ENCODE measurements at places on chromosomes 3 and 15.

GRCh38 chr15:45023659-45024225 lies 747 bp downstream of the SORD start:
- DNase-seq: no peak

- no peak for DNase-seq
Observed at GRCh38 chr3:33488246-33488645, 48.0 kb upstream of the UBP1 start.

GRCh38 chr3:144127700-144128099 lies 156.1 kb downstream of the DIPK2A start:
- no peak for DNase-seq

- no peak for DNase-seq
Observed at GRCh38 chr3:188057124-188057523, 96.8 kb upstream of the LPP start.

DNA sequence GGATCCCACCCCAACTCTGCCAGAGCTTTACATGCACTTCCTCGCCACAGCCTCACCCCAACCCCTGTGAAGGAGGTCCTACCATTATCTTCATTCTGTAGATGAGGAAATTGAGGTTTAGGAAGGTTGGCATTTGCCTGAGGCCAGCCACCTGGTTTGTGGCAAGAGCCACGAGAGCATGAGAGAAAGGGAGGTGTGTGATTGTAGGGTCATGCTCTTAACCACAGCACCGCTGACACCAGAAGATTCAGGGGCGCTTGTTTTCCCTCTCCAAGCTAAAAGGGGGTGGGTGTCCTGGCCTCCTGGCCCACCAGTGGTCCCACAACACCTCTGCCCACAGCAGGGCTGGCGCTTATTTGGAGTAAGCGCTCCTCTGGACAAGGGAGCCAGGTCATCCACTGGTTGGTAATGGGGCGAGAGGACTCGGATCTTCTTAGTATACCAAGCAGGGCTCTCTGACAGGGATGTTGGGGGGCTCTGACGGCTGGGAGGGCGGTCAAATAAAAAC lies 691 bp downstream of the RHCG start:
- no peak for DNase-seq

DNA sequence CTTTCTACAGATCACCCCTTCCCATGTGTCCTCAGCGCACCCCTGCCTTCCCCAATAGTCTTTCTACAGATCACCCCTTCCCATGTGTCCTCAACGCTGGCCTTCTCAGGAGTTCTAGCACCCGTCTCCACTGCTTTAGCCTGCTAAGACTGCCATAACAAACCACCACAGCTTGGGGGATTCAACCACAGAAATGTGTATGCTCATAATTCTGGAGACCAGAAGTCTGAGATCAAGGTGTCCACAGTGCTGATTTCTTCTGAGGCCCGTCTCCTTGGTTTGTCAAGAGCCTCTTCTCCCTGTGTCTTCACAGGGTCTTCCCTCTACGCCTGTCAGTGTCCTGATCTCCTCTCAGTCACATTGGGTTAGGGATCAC lies 68.1 kb upstream of the CGNL1 start:
- no peak for DNase-seq

GRCh38 chr15:92613841-92614240 lies 41.7 kb downstream of the FAM174B start:
- no peak for DNase-seq

GRCh38 chr3:48927928-48928327 lies 9.3 kb downstream of the ARIH2 start:
- DNase-seq: no peak

DNA sequence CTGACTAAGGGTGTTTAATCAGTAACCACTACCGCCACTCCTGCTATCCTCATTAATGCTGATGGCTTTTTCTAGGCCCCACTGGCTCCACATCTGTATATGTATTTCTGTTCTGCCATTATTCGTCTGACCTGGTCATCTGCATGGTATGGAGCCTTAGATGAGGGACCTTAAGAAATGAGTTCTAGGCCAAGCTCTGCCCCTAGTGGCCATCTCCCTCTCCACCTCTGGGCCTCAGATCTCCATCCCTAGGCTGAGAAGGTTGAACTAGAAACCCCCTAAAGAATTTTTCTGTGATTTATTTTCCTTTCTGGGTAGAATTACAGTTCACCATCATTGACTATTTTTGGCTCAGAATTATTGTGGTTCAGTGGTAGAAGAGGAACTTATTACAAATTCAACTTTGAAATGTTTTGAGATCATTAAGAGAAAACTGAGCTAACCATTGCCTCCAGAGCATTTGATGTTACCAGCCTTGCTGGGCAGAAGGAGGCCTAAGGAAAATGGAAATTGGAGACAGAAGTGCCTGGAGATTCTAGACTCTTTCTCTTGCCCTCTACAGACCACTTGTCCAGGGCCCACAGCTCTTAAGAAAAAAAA lies 325.2 kb upstream of the NR2E3 start:
- DNase-seq: no peak

- no peak for DNase-seq
Observed at GRCh38 chr3:185807445-185808068, 17.3 kb downstream of the IGF2BP2 start.

DNA sequence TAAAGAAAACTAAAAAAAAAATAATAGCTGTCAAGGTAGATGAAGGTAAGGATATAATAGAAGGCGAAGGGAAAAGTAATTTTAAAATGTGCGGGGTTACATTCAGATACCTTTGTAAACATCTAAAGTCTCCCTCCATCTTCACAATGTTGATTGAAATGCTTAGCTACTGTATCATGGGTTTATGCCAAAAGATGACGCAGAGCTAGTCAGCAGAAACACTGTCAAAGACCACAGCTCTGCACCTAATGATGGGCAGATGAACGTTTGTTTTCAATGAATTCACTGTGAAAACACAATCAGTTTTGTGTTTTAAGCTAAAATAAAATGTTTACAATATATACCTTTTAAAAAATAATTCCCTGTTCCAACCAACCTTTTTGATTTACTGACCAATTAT lies 61.2 kb downstream of the RFTN1 start:
- no peak for DNase-seq

GRCh38 chr3:195103623-195104022 lies 167.3 kb downstream of the XXYLT1 start:
- DNase-seq: no peak

DNA sequence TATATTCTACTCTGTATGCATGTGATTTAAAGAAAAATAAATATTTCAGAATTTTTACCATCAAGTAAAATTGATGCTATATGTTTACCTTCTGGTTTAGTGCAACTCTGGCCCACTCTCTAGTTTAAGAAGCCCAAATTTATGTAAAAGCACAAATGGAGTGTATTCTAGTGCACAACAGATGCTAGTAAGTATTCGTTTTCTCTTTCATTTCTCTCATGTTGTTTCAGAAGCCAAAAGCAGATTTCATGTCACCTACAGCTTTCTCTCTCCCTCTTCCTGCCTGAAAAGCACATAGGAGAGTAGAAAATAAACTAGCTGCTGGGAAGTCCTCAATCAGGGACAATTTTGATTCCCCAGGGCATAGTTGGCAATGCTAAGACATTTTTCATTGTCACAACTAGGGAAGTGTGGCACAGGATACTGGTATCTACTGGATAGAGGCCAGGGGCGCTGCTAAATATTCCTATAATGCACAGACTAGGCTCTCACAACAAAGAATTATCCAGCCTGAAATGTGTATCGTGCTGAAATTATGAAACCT lies 147.4 kb upstream of the ARHGEF26 start:
- no peak for DNase-seq

- DNase-seq: no peak
Observed at GRCh38 chr15:75313116-75313845, 22.6 kb upstream of the COMMD4 start.

GRCh38 chr15:66733976-66734375 lies 31.9 kb downstream of the SMAD6 start:
- no peak for DNase-seq

- DNase-seq: no peak
Observed at GRCh38 chr3:132925256-132925930, 112.8 kb upstream of the TMEM108 start.

DNA sequence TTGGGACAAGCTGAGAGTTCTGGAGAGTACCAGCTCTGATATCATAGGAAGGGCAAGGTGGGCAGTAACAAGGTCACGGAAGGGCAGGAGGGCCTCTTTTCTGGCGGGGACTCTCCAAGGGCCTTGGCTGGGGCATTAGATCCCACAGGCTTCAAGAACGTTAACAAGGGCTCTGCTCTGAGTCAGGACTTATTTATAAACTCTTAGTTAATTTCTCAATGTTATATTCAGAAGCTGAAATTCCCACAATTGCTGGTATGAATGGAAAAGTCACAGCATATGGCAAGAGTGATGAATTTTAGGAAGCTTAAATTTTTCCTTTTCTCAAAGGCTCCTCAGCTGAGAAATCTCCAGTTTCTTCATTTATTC lies 320.2 kb upstream of the TBC1D5 start:
- no peak for DNase-seq

- DNase-seq: no peak
Observed at GRCh38 chr15:92719021-92719420, 63.4 kb upstream of the FAM174B start.

GRCh38 chr15:56741541-56741940 lies 8.2 kb upstream of the ZNF280D start:
- DNase-seq: no peak

DNA sequence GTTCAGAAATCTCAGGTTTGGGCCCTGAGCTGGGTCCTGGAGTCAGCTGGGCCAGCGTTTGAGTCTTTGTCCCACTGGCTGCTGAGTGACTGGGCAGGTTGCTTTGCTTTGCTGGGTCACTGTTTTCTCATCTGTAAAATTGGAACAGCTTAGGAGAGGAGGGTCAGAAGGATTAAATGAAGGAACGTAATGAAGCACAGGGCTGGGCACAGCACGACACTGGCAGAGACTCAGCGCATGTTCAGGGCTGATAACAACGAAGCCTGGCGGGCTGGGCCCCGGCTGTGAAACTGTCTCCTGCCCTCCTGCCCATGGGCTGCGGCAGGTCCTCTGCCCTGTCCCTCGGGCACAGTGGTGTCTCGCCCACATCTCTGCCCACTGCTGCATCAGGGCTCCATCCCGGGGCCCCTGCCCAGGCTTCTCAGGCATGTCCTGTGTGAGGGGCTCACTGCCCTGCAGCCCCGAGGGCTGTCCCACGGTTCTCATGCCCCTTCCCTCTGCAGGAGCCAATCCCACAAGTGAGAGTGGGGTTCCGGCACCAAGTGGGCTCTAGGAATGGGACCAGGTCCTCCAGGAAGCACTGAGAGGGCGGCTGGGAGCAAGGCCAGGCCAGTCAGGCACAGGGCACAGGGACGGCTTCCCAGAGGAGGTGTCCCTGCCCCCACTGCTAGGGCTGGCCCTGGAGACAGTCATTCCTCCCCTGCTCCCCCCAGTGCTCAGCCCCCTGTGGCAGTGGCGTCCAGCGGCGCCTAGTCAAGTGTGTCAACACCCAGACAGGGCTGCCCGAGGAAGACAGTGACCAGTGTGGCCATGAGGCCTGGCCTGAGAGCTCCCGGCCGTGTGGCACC lies 88.0 kb downstream of the TBC1D2B start:
- no peak for DNase-seq

Data from CD8-positive, alpha-beta T cell (primary cell).